ENCODE measurements at places on chromosomes 13 and 19.

GRCh38 chr13:106276876-106277275, 258.6 kb downstream of the EFNB2 start:
- no peak for DNase-seq

GRCh38 chr19:39502640-39503417, 4.1 kb downstream of the DLL3 start:
- peak; percentile 62 for DNase-seq

DNA sequence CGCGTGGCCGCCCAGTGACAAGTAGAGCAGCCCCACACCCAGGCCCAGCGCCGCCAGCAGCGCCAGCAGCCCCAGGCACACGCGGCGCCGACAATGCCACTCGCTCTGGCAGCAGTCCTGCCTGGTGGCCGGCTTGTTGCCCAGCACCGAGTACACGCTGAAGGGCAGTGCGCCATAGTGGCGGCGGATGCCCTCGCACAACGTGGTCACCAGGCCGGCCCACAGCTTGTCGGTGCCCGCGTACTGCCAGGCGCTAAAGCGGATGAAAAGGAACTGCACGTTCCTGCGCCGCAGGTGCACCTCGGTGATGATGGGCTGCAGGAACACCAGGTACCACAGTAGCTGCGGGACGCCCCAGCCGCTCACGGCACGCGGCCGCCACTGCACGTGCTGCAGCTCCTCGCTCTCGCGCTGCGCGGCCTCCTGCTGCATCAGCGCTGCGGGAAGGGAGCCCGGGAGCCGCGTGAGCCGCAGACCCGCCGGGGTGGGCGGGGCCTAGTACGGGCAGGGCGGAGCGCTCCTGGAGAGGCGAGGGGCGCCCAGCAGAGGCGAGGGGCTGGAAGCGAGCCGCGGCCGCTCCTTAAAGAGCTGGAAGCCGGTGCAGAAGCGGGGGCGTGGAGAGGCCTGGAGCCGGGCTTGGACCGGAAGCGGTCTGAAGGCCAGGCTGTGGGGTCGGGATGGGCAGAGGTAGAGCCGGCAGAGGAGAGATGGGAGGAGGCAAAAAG, 7.3 kb downstream of the NKPD1 start:
- DNase-seq: no peak

DNA sequence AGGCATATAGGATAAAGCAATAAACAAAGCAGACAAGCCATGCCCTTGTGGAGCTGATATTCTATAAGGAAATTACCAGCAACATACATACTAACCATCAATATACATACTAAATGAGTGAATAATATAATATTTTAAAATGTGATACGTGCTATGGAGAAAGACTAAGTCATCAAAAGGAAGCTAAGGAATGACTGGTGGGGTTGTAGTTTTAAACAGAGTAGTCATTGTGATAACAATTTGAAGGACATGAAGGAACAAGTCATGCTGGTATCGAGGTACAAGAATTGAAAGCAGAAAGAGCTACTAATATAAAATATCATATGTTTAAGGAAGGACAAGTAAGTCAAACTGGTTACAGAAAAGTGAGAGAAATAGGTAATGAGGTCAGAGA, 894.9 kb upstream of the PCDH9 start:
- DNase-seq: no peak

GRCh38 chr19:55041627-55042343, 3.7 kb upstream of the GP6 start:
- no peak for DNase-seq

- DNase-seq: no peak
Measured at GRCh38 chr19:4061683-4062418, 4.8 kb downstream of the ZBTB7A start.

DNA sequence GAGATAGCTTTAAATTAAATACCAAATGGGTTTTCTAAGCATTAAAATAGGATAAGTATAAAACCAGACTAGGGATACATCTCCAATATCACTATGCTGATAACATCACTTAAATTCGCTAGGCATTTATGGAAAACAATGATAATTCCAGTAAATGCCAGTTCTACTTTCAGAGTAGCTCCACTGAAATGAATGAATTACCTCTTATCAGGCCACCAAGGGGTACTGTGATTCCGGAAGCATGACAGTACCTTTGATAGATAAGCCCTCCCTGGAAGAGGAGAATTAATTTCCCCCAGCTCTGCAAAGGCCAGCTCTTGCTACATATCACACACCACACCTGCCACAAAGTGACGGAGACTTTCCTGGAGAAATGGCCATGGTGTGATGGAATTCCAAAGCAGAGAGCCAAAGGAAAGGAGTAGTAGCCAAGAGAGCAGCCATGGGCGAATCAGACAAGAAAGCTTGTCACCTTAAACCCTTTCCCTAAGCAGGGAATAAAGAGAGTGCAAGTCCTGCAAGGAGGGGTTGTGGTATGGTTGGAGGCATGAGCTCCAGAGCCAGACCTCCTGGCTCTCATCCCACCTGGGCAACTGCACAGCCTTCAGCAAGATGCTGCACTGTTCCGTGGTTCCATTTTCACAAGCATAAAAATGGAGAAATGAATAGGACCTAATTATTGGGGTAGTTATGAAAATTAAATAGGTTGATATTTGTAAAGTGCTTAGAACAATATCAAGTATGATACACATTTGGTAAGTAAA, 423.1 kb downstream of the FGF14 start:
- no peak for DNase-seq

DNA sequence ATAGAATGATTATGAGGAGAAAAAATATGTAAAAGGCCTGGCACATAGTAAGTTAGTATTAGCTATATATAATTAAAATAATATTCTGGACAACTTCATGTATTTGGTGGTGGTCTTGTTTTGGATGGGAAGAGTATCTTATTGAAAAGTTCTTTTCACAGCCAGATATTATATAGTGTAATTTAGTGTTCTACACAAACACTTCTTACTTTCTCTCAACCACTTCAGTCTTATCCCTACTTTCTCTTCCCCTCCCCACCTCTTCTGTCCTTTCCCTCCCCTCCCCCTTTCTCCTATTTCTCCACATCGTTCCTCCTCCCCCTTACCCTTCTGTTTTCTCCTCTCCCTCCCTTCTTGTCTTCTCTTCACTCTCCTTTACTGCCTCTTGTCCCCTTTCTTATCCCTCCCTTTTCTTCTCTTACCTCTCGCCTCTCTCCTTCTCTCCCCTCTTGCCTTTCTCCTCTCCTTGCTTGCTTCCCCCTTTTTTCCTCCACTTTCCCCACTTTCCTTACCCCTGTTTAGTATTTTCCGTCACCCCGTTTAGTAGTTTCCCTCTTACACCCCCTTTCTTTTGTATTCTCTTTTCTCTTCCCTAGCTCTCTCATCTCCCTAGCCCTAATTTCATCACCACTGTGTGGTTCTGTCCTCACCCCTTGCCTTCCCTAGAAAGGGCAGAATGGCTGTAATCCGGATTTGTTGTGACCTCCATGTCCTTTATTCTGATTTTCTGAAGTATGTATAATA, 107.2 kb upstream of the MLNR start:
- no peak for DNase-seq

GRCh38 chr19:33677745-33678426, 56.1 kb downstream of the CHST8 start:
- no peak for DNase-seq

- peak; percentile 36 for DNase-seq
Measured at GRCh38 chr13:96958286-96958891, 35.9 kb downstream of the OXGR1 start.

GRCh38 chr19:32256341-32256975, 89.0 kb upstream of the ZNF507 start:
- DNase-seq: no peak

DNA sequence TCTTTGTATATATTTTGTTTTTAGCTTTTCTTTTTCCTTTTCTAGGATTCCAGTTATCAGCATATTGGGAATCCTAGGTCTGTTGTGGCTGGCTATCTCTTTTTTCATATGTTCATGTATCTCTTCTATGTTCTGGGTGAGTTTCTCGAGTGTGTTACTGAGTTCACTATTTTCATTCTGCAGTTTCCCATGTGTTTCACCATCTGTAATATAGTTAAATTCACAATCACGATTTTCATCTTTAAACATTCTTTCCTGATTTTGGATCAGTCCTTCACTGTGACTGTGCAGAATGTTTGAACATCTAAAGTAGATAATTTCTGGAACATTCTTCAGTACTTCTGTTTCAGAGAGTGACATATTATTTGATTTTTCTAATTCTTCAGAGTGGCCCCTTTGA, 862.1 kb downstream of the OLFM4 start:
- DNase-seq: no peak

GRCh38 chr13:34967851-34968562, 25.9 kb downstream of the NBEA start:
- DNase-seq: no peak

DNA sequence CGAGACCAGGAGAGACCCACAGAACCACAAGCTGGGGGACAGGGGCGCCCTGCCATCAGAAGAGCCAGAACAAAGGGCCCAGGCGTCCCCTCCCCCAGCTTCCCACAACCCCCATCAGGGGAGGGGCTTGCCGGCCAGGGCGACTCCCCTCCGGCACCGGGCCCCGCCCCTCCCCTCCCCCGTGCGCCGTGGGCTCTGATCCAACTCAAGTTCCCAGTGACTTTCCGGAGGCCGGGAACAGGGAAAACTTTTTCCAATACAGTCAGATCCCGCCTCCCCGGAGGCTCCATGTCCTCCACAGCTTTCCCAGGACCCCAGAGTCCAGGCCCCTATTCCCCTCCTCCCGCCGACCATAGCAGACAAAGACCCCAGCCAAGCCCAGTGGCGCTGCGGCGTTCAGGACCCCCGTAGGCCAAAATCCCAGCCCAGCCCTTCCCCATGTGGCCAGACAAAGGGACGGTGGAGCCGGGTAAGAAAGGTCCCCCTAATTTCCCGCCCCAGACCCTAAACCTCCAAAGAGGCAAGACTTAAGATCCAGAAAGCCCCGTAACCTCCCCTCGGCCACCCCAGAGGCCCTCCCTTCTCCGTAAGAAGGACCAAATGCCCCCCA, 673 bp downstream of the TEAD2 start:
- DNase-seq: no peak

GRCh38 chr13:60355056-60355455, 42.0 kb upstream of the TDRD3 start:
- no peak for DNase-seq

- DNase-seq: no peak
Measured at GRCh38 chr13:62626771-62627170, 1211.1 kb upstream of the PCDH20 start.

- DNase-seq: no peak
Measured at GRCh38 chr13:99002172-99002710, 24.4 kb upstream of the DOCK9 start.

DNA sequence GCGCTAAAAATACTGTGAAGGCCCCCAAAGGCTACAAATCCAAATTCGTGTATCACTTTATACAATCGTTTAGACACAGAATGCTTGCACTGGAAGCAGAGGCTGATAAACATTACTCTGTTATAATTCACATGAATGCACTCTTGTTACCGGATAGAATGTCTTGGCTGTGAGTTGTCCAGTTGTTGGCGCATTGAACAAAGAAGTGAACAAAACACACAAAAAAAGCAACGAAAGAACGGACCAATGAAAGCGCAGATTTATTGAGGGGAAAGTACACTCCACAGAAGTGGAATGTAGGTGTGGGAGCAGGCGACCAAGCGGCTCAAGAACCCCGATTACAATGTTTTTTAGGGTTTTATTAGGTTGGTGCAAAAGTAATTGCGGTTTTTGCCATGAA, 529 bp upstream of the ZNF418 start:
- no peak for DNase-seq

- no peak for DNase-seq
Measured at GRCh38 chr19:39082745-39083598, 1.2 kb upstream of the ACP7 start.

- no peak for DNase-seq
Measured at GRCh38 chr19:38149661-38150061, 74.4 kb downstream of the DPF1 start.

- no peak for DNase-seq
Measured at GRCh38 chr19:39558624-39559117, 18.7 kb upstream of the EID2 start.

GRCh38 chr19:46839752-46840497, 10.7 kb downstream of the AP2S1 start:
- no peak for DNase-seq

DNA sequence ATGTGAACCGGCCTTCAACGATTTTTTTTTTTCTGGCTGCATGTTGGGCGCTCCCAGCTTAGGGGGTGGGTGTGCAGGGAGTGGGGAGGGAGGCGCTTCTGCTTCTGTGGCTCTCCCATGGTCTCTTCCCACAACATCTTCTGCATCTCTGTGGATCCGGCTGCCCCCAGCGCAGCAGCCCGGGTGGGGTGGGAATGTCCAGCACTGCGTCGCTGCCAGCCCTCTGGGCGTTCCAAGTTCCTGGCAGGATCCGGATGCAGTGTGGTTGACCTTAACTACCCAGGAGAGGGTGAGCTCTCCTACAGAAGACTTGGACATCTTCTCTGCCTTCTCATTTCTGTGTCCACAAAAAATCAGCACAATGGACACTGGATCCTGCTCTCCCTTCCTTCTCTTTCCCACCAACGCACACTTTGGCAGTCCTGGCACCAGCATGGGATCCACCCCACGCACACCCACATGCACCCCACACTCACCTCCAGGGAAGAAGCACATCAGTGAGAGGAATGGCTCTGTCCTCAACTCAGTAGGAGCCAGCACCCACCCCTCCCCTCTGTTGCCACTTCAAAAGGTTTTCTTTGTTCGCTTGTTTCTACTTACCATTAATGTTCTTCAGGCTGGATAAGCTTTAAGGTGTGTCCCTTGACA, 177.3 kb downstream of the COL4A1 start:
- no peak for DNase-seq

GRCh38 chr19:21519488-21519887, 14.1 kb downstream of the ZNF429 start:
- DNase-seq: no peak

GRCh38 chr13:31234729-31235128, 35.0 kb downstream of the B3GLCT start:
- DNase-seq: no peak

DNA sequence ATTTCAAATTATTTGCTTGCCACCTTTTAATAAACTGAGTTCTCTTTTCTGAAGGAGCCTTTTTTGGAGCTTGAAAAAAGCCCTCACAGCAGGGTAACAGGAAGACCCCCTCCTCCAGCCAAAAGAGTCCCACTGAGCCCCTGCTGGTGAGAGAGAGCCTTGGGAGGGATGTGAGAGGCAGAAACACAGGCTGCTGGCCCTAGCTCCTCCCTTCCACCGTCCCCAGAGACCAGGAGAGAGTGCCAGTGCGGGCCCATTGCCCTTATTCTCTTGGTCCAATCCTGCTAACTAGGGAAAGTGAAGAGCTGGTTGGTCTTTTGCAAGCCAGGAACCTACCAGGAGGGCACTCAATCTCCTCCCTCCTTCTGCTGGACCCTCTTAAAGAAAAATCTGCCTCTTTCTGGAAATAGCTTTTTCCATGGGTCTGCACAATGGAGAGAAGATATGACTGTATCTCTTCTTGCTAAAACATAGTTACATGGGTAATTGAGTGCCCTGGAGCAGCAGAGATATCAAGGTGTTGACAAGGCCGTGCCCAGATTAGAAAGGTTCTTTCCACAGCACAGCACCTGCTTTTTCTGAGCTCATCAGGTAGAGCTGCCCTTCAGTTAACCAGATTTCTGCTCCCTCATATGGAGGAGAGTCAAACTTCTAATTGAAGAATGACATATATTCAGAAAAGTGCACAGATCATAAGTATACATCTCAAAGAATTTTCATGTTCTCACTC, 113.9 kb downstream of the LRCH1 start:
- DNase-seq: no peak
